AG10803 (cell line): ENCODE measurements at places on chromosomes 16 and 17.

DNA sequence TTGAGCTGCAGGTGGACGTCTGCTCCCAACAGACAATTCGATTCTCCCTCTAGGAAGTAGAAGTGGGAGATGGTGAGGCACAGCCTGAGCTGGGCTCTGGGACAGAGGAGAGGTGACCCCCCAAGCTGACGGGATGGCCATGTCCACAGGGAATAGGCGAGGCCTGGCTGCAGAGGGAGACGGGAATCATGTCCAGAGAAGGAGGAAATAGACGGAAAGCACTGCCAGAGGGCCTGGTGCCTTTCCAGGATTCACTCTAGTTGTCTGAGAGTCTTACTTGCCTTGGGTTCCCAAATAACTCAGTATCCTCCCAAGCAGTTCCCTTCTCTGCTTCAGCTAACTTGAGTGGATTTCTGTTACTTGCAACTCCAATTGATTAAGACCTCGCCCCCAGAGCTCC, 4.3 kb upstream of the CRISPLD2 start:
- no peak for DNase-seq

DNA sequence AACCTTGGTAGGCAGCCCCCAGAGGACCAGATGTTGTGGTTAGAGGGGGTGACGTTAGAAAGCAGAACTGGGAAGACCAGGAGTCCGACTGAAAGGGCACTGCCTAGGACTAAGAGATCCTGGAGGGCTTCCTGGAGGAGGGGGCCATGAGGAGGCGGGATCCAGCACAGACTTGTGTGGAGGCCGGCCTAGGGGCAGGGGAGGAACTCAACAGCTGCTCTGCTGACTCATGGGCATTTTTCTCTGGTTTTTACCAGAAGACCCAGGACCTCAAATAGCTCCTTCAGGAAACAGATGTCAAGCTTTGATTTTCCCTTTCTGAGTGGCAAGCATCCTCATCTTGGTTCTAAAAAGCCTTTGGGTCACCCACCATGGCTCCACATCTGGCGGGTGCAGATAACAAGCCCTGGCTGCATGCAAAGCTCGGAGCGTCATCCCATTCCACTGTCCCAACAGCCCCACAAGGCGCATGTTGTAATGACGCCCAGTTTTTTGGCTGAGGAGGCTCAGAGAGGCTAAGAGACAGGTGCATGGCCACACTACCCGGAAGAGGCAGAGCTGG, 29.0 kb downstream of the IL21R start:
- DNase-seq = peak; percentile 32

DNA sequence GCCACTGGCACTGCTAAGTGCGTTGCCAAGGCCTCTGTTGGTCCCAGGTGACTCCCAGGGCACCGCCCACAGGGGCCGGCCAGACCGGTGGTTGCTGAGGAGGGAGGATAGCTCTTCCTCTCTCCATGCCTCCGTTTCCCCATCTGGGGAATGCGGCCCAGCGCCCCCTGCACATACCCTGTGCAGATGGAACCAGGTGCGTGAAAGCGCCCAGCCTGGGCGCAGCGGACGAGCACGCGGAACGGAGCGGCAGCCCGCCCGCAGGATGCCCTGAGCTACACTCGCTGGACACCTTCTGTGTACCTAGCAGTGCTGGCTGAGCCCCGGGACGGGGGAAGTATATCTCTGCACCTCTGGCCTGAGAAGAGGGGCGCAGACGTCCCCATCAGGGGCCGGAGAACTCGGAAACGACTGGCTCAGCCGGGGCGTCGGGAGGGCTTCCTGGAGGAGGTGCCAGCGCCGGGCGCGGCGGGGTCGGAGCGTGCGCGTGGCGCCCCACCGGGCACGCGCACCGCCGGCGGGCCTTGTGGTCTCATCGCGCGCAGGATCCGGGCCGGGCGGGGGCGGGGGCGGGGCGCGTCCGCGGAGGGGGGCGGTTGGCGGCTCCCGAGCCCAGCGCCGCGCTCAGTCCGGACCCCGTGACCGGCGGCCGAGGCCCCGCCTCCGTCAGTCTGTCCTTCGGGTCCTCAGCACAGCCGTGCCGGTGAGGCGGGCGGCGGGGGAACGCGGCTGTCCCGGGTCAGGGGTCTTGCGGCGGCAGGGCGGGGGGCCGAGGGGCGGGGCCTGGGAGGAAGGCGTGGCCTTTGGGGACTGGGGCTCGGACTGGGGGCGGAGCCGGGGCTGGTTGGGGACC, at the start of the genes CCDC78 and HAGHL:
TSS of gene CCDC78 (minus strand) at position 6 of the 853 bp plus-strand sequence. CDS start 76 bp downstream, outside the sequence.
TSS of gene HAGHL (plus strand) at position 669 of the 853 bp plus-strand sequence. CDS start 404 bp downstream, outside the sequence.
- peak; percentile 20 for DNase-seq

GRCh38 chr17:61426482-61427304, 25.5 kb upstream of the TBX4 start:
- peak; percentile 59 for DNase-seq

GRCh38 chr16:30570636-30571444, 674 bp downstream of the ZNF688 start:
- DNase-seq = peak; percentile 29

- DNase-seq = no peak
These were observed 86.8 kb downstream of the CES1 start for GRCh38 chr16:55746081-55746480.

- DNase-seq = no peak
These were observed 5.9 kb upstream of the WDR81 start for GRCh38 chr17:1718362-1719165.

GRCh38 chr17:32928586-32929535, 908 bp downstream of the TMEM98 start:
- DNase-seq = peak; percentile 24

GRCh38 chr16:73196670-73197069, 148.7 kb upstream of the ZFHX3 start:
- peak; percentile 54 for DNase-seq

GRCh38 chr16:79751471-79752184, 151.1 kb upstream of the MAF start:
- no peak for DNase-seq

- no peak for DNase-seq
These were observed 19.7 kb upstream of the C17orf107 start for GRCh38 chr17:4879601-4880000.

DNA sequence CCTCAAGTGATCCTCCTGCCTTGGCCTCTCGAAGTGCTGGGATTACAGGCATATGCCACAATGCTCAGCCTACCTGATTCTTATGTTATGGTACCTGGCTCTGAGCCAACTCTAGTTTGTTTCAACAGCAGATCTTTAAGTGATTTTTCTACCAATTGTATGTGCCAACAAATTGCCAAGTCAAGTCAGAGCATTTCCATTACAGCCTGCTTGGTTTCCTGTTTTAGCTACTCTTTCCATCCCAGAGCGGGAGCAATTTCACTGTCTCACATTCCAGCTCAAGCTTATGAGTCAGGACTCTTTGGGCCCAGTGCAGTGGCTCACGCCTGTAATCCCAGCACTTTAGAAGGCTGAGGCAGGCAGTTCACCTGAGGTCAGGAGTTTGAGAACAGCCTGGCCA, 30.8 kb upstream of the RBBP6 start:
- peak; percentile 79 for DNase-seq

- peak; percentile 63 for DNase-seq
These were observed 17.5 kb downstream of the ALOX15B start for GRCh38 chr17:8056232-8056975.

- DNase-seq = no peak
These were observed 85.5 kb upstream of the DOC2B start for GRCh38 chr17:266701-267667.

- DNase-seq = peak; percentile 83
These were observed 128.8 kb downstream of the ASIC2 start for GRCh38 chr17:33164169-33164881.

GRCh38 chr16:22014271-22014873, 6.5 kb downstream of the MOSMO start:
- no peak for DNase-seq

GRCh38 chr17:6494239-6494941, 50.1 kb downstream of the PIMREG start:
- no peak for DNase-seq

- DNase-seq = no peak
These were observed 27.3 kb upstream of the GPRC5B start for GRCh38 chr16:19911747-19912454.

DNA sequence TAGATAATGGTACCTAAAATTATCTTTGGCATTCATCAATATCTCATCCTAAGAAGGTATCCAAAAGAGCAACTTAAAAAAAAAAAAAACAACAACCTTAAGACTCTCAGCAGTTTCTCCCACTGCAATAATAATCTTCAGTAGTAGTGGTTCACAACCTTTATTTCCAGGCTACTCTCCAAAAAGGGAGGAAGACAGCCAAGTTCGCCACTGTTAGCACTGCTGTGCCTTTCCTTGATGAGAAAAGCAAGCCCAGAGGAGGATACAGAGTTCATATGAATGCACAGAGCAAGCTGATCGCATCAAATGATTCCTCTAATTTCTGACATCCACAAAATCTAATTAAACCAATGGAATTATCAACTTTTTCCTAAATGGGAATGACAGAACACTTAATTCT, 199.4 kb downstream of the AATF start:
- DNase-seq = no peak

- DNase-seq = no peak
These were observed 30.2 kb downstream of the TBX4 start for GRCh38 chr17:61482467-61482866.

- DNase-seq = peak; percentile 73
These were observed 331.3 kb downstream of the SEC14L1 start for GRCh38 chr17:77471984-77472461.

GRCh38 chr17:11889266-11889665, 108.0 kb downstream of the ZNF18 start:
- DNase-seq = no peak

GRCh38 chr17:1834380-1835149, 4.8 kb downstream of the RPA1 start:
- DNase-seq = no peak

- DNase-seq = no peak
These were observed 28.1 kb upstream of the HNF1B start for GRCh38 chr17:37772982-37773381.

- DNase-seq = no peak
These were observed 14.7 kb downstream of the PEMT start for GRCh38 chr17:17576772-17577234.

DNA sequence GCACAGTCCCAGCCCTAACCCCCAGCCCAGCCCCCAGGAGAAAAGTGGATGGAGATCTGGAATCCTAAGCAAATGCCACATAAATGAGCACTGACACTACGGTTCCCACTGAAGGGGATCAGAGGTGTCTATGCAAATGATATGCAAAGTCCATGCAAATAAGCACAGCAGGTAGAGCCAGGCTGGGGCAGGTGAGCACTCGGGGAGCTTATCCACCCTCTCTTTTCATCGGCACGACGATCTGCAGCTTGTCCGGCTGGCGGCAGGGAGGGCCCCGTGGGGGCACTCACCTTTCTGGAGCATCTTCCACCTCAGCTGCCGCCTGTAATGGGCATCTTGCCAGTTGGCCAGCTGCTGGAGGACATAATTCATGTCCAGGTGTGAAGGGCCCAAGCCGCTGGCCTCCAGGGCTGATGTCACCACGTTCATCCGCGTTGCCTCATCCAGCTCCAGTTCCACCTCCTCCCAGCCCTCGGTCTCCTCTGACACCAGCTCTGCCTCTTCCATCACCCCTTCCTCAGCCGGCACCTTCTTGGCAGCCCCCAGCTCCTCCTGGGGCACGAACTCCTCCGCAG, 9.9 kb downstream of the HAP1 start:
- DNase-seq = no peak

DNA sequence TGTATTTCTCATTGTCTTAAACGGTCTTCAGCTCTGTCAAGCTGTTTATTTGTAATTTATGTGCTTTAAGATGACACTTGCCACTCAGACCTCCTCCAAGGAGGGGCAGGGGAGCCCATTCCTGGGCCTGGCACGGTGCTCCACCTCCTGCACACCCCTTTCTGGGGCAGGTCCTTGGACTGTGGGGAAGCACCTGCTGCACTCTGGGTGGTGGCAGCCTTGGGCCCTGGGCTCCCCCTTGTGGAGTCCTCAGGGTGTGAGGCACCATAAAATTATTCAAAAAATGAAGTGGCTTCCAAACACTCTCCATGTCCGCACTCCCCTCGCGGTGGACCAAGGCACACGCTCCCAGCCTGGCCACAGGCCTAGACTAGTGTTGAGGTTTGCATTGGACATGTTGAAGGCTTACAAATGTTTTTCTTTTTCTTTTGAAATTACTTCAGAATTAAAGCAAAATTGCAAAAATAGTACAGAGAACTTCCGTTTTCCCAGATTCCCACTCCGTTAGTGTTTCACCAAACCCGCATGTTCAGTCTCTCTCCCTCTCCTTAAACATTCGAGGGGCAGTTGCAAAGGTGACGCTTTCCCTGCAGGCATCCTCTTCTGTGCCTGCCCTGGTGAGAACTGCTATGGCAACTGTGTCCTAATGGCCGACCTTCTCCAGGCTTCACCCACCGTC, 32.4 kb downstream of the FOXK2 start:
- DNase-seq = peak; percentile 78

DNA sequence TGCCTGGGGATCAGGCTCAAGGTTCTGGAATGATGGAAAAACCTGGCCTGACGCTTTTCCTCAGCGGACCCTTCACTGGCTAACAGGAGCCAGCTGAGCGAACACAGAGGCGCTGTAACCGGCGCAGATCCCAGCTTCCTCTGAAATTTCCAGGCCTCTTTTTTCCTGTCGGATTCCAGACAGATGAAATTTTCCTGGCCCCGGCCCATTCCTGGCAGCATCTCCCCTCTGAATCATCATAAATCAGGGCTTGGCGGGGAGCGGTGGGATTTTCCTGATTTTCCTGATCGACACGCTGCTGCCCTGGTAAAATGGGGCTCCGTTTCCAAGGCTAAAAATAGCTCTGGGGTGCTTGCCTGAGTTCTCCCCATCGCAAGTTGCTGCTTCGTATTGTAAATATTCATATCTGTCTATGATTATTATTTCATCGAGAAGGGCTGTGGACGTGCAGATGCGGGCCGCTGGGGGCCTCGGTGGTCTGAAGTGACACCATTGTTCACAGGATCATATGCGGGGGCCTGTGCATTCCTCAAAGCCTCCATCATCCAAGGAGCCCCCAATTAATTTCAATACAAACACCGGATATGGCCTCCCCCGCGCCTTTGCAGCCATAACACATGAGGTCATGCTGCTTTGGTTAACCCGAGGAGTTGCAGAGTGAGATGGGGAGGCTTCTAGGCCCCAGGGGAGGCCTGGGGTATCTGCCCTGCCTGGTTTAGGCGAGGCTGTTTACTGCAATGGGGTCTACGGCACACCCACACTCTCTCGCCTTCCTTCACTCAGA, 45.8 kb upstream of the ETV4 start:
- DNase-seq = peak; percentile 77

DNA sequence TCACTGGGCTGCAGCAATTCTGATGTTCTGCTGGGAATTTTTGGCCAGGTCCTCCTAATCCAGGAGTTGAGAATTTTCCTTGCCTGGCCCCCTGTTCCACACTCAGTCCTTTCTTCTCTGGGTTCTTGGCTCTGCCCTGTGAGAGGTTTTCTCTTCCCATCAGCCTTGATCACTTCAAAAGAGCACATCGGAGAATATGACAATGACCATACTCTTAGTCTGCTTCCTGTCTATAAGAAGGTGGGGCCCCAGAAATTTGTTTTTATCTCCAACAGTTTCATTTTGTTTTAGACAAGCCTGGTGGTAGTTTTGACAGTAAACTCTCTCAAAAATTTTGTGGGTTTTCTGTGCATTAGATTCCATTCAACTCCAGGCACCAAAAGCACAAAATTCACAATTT, 70.7 kb downstream of the C17orf67 start:
- DNase-seq = no peak
